Stimulated activated CD8-positive, alpha-beta memory T cell treated with anti-CD3 and anti-CD28 coated beads, Interleukin-4, amount 100 ng/mL, for 24 hours (primary cell): ENCODE measurements at places on chromosomes 1 and 21.

- DNase-seq, result no peak
Measured at GRCh38 chr1:207754974-207755700, 3.3 kb downstream of the CD46 start.

GRCh38 chr21:44052071-44052829, 40.1 kb downstream of the TRAPPC10 start:
- DNase-seq, result no peak

GRCh38 chr1:182917378-182917777, 35.6 kb downstream of the SHCBP1L start:
- DNase-seq, result no peak

DNA sequence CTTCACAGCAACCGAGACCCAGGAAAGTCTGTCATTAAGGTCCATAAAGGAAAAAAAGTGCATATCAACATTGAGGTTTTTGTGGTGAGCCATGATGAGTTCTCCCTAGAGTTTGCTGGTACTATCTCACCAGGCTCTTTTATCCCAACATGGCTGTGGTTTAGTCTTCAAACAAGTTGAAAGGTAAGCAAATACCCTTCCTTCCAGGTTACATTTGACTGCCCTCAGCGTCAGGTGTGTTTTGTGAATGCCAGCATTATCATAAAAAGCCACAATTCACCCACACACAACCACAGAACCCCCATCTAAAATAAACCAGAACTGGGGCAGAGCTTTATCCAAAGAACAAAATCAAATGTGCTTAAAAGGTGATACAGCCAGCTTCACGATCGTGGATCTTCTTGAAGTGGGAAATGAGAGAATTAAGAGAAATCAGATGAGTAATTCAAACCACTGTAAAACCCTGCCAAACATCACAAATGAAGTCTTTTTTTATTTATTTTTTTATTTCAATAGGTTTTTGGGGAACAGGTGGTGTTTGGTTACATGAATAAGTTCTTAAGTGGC, 64.7 kb downstream of the SETD4 start:
- no peak for DNase-seq

- no peak for DNase-seq
Measured at GRCh38 chr1:188043536-188044245, 1214.9 kb downstream of the PLA2G4A start.
